NCI-H1092 (cell line): ENCODE measurements at places on chromosomes 2 and 18.

DNA sequence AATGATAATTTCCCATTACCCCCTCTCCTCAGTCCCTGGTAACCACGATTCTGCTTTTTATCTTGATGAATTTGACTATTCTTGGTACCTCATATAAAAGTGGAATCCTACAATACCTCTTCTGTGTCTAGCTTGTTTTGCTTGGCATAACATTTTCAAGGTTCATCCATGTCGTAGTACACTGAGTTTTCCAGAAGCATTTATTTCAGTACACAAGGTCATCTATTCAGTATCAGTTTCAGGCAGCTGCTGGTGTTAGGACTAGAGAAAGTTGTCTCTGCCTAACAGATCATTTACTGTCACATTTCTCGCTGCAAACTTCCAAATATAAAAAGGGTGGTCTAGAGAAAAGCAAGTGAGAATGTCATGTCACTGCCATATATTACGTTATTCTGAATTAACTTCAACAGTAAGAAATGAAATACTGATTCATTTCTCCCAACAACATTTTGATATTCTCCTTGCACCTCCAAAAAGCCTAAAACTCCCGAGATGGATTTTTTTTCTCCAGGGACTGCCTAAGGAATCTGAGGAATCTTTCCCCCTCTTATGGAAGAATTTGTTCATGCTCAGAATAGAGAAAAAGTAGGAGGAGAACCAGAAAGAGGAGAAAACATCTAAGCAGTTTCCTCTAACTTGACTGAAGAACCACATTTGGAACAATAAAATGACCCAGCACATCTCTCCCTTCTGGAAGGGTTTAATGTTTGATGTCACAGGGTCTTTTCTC, 36.0 kb downstream of the CDK15 start:
- no peak for DNase-seq

DNA sequence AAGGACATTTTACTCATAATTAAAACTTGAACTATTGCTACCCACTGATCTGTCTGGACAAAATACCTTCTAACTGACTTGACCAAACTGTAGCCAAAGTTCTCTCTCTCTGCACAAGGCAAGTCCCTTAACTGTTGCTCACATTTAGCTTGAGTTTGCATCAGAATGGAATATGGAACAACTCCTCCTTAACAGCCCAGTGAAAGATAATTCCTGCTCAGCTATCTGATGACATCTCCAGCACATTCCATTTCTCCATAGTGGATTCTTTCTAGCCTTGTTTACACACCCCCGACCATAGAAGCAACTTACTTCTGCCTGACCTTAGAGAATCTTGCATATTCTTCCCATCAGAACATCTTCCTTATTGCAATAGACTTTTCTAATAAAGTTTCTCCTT, 317.2 kb upstream of the CDH2 start:
- no peak for DNase-seq

DNA sequence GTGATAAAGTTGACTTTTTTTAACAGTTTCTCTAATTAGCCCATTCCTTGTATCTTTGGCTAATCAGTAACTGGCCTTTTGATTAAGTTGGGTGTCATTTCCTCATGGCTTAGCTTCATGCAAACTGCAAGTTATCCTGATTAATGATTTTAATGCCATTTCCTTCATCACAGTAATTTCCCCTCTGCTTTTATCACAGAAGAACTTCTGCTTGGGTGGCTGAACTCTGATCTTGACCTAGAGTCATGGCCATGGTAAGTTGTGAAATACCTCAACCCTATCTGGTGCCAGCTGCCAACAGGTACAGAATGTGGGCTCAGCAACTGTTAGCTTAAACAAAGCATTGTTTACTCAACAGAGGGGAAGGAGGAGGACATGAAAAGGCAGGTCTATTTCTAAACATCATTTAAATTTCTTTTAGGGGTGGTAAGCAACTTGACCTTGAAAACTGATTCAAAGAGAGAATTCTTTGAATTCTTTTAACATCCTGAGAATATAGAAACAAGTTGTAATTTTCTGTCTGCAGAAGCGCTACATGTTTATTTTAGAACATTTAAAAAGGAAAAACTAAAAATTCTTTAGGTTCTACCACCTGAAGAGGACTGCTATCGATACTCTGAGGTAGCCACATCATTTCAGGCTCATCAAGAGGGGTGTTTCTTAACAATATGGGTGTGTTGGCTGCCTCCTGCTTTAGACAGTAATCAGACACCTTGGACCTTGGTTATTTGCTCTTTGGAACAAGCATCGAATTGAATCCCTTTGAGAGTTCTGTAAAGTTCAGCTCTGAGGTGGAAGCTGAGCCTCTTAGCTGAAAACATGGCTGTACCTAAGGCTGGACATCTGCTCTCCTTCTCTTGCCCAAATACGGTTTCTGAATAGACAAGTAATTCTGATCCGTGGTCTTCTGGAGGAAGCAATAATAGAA, 39.7 kb downstream of the ANXA4 start:
- no peak for DNase-seq

DNA sequence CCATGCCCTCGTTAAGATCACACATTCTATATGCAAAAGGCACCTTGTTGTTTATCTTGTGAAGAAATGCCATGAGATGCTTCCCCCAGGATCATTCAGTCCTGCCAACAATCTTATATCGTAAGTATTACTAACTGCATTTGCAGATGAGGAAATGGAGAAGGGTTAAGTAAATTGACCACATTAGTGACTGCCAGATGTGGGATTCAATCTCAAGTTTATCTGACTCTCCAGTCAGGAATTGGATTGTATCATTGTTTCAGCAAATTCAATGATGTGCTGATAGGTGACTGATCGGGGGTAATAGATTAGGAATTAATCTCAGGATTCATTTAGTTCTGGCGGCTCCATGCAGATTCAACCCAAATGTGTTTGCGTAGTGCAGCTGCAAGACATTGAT, 106.2 kb downstream of the CNTNAP5 start:
- DNase-seq, result no peak

GRCh38 chr2:2022941-2023586, 278.7 kb upstream of the PXDN start:
- no peak for DNase-seq

GRCh38 chr18:79405019-79405780, 9.5 kb downstream of the NFATC1 start:
- DNase-seq, result no peak

GRCh38 chr2:90069290-90069894, 1377.9 kb downstream of the RPIA start:
- DNase-seq, result no peak
